ENCODE measurements at places on chromosomes 3 and 15. TPM values are rescaled to one million over a fixed set of nuclear protein-coding genes. Genes with fewer than 3 reads are reported as not detected.

DNA sequence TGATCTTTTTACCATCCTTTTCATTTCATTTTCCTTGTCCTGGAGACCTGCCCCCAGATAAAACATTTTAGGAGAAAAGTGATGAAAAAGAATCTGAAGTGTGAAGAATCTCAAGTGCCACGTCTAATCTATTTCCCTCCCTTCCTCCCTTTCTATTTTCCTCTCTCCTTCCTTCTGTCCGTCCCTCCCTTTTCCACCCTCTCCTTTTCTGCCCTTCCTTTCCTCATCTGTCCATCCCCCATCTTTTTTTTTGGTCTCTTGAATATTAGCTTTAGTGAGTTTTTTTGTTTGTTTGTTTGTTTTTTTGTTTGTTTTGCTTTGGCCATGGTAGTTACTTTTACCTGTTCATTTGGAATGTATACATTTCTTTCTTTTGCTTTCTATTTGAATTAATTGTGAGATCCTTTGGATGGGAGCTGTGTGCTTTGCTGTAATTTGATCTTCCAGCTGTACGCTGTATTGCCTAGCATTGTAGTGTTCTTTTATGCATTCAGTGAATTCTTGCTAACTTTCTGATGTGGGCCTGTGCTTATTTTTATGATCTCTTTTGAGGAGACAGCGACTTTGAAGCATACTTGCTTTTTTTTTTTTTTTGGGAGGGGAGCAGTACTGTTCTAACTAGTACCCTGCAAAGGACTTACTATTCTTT, 19.2 kb downstream of the CDIN1 start:
- H3K27ac ChIP-seq: no peak overlapping the region
- H3K4me1 ChIP-seq: no peaks in the 10 kb centered on the region
- no peak for DNase-seq
- no peak overlapping the region for H3K4me3 ChIP-seq
- no peaks in the 10 kb centered on the region for H3K36me3 ChIP-seq
- H3K27me3 ChIP-seq: no peaks in the 10 kb centered on the region

Gene RPS27L
- total RNA-seq: 345 TPM

DNA sequence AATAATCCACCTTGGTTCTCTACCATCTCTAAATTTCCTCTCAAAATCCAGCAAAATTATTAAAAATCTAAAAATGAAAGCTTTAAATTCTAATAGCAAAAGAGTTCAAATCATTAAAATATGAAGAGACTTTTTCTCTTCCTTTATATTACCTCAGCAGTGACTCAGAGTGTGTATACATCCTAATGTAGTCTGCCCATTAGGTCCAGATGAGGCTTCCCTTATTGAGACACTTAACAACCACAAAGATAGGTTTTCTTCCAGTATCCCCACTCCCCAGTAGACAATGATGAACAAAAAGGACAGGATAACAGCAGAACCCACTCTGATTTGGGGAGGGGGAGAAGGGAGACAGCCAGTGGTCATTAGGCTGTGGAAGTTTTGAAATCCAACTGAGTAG, 61.5 kb upstream of the DCBLD2 start:
- no peak for DNase-seq
- peaks cover 42% of the 10 kb centered on the region for H3K4me1 ChIP-seq
- peak overlapping the region; percentile 63 for H3K27ac ChIP-seq
- no peak overlapping the region for H3K4me3 ChIP-seq

GRCh38 chr3:21484828-21485144, 266.2 kb downstream of the ZNF385D start:
- H3K27ac ChIP-seq: no peak overlapping the region
- DNase-seq: no peak
- no peaks in the 10 kb centered on the region for H3K27me3 ChIP-seq
- no peak overlapping the region for H3K4me3 ChIP-seq
- no peaks in the 10 kb centered on the region for H3K36me3 ChIP-seq
- H3K4me1 ChIP-seq: no peaks in the 10 kb centered on the region

DNA sequence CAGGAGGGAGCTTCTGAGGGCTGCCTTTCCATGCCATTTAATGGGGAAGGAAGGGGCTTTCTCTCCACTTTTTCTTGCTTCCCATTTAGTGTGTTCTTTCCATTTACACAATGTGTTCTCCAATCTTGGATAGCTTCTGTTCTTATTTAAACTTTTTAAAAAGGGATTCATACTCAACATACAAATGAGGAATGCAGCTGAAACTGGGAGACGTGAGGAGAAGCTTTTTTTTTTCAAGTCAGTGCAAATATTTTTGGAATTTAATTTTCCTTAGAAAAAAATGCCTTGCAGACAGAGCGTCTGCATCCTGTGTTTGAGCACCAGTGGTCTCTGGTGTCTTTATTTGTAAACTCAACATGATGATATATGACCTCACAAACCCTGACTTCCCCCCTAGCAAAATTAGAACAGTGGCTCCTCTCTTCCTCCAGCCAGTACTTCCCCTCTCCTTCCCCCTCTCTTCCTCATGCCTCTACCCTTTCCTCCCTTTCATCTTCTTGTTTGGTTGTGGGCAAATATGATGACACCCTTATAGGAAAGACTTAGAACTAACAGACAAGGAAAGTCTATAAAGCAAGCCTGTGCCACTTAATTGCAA, 48.1 kb upstream of the PCSK6 start:
- no peaks in the 10 kb centered on the region for H3K36me3 ChIP-seq
- no peak overlapping the region for H3K27ac ChIP-seq
- no peak overlapping the region for H3K4me3 ChIP-seq
- no peaks in the 10 kb centered on the region for H3K4me1 ChIP-seq
- H3K27me3 ChIP-seq: no peaks in the 10 kb centered on the region
- no peak for DNase-seq

DNA sequence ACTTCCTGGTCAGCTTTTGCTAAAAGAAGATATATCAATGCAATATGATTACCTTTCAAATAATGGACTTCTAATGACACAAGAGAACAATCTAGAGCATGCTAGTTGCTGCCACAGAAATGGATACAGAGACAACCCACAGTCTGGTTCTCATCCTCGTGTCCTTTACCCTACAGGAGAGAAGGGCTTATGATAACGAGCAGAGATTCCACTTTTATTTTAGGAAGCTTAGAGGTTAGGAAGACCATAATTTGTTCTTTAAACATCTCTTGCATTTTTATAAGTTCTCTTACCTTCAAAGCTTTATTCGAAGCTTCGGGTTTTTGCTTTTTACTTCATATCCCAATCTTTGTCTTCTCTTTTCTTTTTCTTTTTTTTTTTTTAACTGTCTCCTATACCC, 39.1 kb downstream of the FILIP1L start:
- peaks cover 6% of the 10 kb centered on the region for H3K4me1 ChIP-seq
- no peaks in the 10 kb centered on the region for H3K27me3 ChIP-seq
- H3K4me3 ChIP-seq: no peak overlapping the region
- DNase-seq: no peak

- H3K4me1 ChIP-seq: no peaks in the 10 kb centered on the region
- H3K36me3 ChIP-seq: peaks cover 14% of the 10 kb centered on the region
- H3K27me3 ChIP-seq: no peaks in the 10 kb centered on the region
- no peak for DNase-seq
These were observed 15.9 kb downstream of the CDAN1 start for GRCh38 chr15:42721016-42721415.

- no peaks in the 10 kb centered on the region for H3K36me3 ChIP-seq
- no peak overlapping the region for H3K4me3 ChIP-seq
- no peak for DNase-seq
- no peaks in the 10 kb centered on the region for H3K4me1 ChIP-seq
- H3K27ac ChIP-seq: no peak overlapping the region
These were observed 287.2 kb downstream of the ADAMTS17 start for GRCh38 chr15:100054539-100054938.

DNA sequence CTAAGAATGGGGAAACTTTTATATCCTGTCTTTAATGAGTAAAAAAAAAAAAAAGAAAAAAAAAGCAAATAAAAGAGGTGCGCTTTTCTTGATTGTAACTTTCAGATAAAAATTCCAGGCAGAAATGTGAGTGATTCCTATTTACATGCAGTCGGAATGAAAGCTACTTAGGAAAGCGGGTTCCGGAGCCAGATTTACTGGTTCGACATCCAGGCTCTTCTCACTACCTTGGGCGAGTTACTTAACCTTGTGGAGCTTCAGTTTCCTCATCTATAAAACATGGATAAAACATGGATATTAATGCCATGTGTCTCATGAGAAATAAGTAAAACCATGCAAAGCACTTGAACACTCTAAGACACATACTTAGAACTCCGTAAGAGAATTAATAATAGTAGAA, 169.2 kb downstream of the TP63 start:
- no peak for DNase-seq
- no peaks in the 10 kb centered on the region for H3K36me3 ChIP-seq
- H3K27ac ChIP-seq: no peak overlapping the region

Data from endothelial cell of umbilical vein (primary cell).